H4 (cell line): ENCODE measurements at places on chromosomes 7 and 10. TPM values are rescaled to one million over a fixed set of nuclear protein-coding genes. Genes with fewer than 3 reads are reported as not detected.

DNA sequence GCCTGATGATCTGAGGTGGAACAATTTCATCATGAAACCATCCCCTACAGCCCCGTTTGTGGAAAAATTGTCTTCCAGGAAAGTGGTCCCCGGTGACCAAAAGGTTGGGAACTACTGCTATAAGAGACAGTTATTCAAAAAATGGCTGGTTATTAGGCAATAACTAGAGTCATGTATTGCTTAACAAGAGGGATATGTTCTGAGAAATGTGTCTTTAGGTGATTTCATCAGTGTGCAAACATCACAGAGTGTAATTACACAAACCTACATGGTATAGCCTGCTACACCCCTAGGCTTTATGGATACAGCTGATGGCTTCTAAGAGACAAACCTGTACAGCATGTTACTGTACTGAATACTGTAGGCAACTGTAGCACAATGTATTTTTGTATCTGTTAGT, 71.3 kb upstream of the CSTF2T start:
- no peak for DNase-seq

Gene HEPACAM2
- not detected in 2 replicates for total RNA-seq

DNA sequence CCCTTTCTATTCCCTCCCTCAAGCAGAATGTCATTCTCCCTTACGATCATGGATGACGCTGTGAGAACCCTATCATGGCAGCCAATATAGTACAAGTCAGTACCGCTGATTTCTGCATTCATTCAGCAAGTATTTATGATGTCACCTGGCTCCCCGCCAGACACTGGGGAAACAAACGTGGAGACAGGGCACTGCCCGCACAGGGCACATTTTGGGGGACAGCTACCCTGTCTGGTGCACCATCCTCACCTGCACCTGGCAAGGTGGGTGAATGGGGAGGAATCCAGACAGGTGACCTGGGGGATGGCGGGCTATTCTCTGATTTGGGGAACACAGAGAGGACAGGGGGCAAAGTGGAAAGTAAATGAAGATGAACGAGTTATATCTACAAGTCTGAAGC, 28.4 kb downstream of the MKI67 start:
- no peak for DNase-seq

DNA sequence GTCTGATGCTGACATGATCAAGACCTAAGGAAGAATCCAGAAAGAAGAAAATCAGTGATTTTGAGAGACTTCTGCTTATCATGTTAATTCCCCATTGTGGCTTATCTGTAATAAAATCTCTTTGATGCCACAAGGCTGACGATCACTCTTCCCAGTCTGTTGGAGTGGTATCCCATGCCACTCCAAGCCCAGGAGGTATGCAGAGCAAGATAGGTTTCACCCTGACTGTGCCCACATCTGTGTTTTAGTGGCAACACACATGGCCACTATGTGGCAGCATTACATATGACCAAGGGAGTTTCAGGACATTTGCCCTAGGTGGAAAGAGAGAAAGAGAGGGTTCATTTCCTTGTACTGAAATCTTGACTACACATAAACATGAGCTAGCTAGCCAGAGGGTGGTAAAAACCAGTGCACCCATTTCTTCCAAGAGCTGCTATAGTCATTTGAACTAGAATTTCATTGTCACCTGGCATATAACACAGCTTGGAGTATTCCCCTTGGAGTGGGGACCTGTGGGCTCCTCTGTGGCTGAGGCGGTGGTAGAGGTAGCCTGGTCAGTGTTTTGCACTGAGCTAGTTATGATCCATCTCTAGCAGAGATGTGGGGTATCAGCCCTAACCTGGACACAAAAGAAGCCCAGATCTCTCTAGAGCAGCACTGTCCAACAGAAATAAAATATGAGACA, 20.8 kb downstream of the LAMB4 start:
- peak; percentile 59 for DNase-seq

DNA sequence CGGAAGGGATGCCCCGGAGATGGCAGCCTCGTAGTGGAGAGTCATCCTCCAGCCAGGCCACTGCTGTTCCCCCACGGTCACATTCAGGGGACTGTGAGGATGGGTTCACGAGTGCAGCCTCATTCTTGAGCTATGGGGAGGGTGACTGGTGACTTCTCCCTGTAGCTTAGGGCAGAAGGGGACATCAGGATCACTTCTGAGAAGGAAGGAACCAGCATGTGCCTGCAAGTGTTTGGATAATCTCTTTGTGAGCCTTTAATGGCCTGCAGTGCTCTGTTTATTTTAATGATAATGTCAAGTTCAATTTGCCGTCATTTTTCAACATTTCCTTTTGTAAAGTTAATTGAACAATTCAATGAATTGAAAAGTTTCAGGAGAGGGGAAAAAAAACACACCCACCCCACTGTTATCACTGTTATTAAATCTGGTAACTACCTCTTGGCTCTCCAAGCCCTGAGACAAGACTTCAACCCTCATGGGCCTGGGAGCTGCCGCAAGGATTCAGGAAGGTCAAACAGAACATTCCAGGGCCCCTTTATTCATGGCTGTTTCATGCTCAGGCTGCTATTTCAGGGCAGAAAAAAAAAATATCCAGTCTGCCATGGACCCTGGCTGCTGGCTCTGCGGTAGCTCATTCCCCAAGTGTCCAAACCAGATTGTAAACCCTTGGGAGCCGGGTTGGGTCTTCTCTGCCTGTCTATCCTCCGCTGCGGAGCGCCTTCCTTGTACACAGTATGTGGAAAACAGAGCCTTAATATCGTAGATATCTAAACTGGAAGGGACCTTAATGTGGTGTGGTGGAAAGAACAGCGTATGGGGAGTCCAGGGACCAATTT, 100.4 kb downstream of the CDH23 start:
- DNase-seq = no peak

GRCh38 chr7:85529831-85530230, 343.0 kb upstream of the SEMA3D start:
- peak; percentile 55 for DNase-seq

Gene JCAD
- 4.1 and 5.2 TPM in 2 replicates for total RNA-seq

- DNase-seq = no peak
These were observed 682.8 kb downstream of the MAGI2 start for GRCh38 chr7:78770422-78771410.

GRCh38 chr10:14356921-14357320, 26.2 kb upstream of the FRMD4A start:
- peak; percentile 57 for DNase-seq

GRCh38 chr10:110307805-110308204, 3.1 kb upstream of the SMNDC1 start:
- no peak for DNase-seq

Gene RAB19
- total RNA-seq = not detected in 2 replicates

GRCh38 chr10:114102256-114102655, 58.6 kb downstream of the ADRB1 start:
- DNase-seq = no peak

DNA sequence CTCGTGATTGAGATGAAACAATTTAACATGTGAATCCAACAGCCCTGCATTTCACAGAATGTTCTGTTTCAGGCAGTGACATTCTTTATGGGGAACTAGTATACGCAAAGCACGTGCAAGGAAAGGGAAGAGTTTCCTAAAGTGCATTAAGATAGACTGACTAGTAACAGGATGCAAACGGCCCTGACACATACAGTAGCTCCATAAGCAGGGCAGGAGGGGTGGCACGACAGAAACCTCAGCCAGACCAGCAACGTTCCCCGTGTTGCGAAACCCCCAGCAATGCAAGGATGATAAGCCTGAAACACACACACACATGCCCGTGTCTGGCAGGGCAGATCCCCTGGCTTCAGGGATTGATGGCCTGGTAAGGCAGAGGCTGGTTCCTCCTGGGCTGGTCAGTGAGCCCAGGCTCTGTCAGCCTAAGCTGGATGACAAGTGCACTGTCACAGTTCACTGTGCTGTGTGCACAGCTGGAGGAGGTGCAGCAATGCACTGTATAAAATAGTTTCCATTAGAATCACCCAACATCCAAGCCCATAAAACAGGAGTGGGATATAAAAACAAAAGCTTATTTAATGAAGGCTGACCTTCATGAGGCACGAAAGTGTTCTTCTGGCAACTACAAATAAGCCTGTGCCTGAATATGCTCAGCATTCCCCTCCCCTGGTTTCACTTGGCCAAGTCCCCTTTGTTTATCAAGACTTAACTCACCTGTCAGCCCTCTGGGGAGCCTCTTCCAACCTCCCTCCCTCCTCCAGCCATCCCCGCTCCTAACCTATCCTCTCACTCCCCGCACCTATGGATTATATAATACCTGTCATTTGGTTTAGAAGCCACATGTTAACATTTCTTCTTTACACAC, 88.8 kb downstream of the GSAP start:
- peak; percentile 77 for DNase-seq

GRCh38 chr10:79380125-79380945, 33.1 kb downstream of the PPIF start:
- DNase-seq = peak; percentile 70

DNA sequence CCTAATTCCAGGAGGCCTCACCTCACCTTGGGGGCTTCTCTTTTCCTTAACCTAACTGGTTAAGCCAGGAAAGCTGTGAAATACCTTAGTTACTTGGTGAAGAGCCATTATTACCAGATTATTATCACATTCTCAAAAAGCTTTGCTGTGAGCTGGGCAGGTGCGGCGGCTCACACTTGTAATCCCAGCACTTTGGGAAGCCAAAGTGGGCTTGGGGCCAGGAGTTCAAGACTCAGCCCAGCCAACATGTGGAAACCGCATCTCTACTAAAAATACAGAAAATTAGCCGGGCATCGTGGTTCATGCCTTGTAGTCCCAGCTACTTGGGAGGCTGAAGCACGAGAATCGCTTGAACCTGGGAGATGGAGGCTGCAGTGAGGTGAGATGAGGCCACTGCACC, 102.4 kb upstream of the KLF6 start:
- no peak for DNase-seq

Gene OR2A1
- total RNA-seq = not detected in 2 replicates

DNA sequence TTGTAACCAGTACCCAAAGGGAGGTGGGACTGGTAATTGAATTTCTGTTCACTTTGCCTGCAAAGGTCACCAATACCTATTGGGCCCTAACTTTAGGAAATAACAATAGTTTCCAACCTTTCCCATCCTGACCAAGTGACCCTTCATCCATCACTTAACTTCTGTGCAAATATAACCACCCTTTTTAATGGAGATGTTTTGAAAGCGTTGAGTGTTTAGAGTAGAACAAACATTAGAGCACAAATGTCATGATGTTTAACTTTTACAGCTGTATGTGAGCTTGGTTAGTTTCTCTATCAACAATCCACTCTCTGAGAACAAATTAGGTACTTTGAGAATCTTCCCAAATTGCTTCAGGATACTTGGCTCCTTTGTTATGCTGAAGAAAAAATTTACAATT, 66.4 kb downstream of the MET start:
- no peak for DNase-seq

- no peak for DNase-seq
These were observed 20.6 kb upstream of the SMO start for GRCh38 chr7:129167817-129168216.

GRCh38 chr7:47085491-47086275, 496.2 kb downstream of the TNS3 start:
- DNase-seq = no peak

DNA sequence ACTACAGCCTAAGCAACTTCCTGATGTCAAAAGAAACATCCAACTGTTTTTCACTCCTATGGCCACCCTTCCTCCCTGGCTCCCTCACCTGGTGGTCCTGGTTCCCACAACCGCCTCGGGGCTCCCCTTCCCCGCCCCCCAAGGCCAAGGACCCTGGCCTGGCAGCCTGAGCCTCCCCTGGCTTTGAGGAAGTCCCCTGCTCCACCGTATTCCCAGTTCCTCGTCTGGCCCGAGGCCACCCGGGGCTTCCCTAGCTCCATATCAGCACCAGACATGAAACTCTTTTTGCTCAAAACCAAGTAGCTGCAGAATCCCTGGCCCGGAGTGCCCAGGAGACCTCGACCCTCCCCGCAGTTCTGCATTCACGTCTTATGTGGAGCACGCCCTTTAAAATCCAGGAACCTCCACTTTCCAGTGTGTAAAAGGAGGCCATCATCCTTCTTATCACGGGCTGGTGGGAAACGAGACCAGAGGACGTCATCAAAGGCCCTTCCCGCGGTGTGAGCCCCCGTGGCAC, 82.9 kb downstream of the PRKAG2 start:
- no peak for DNase-seq

DNA sequence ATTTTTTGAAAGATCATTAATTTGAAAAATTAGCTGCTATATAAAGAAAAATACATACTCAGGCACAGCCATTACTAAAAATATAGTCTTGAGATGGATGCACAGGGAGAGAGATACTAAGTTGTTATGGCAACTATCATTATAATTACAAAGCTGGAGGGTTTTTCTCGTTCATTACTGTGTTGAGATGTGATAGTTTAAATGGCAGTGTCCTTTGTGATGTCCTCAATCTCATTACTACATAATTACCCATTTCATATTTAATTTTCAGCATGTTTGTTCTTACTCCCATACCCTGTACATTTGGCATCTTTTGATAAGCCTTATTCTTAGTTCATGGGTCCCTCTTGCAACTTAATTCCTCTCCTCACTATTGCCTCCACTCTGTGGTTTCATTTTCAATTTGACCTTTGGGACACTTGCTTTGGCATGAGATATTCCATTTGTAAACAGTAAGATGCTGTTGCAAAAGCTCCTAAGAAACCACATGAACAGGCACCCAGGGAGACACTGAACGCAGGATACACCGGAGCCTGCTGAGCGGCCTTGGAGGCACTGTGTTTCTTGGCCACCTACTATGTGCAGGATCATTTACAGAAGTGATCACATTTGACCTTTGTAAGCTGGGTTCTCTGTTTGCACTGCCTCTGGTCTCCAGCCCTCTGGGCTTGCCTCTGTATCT, 4.8 kb upstream of the CPXM2 start:
- peak; percentile 16 for DNase-seq

- no peak for DNase-seq
These were observed 9.0 kb downstream of the CD36 start for GRCh38 chr7:80647436-80647835.

- no peak for DNase-seq
These were observed 36.3 kb downstream of the ELFN1 start for GRCh38 chr7:1706381-1706720.

GRCh38 chr7:140275069-140275965, 98.5 kb upstream of the KDM7A start:
- DNase-seq = no peak

Gene CELF2
- 0.72 and 0.77 TPM in 2 replicates for total RNA-seq

Gene RPEL1
- 0.08 TPM in 1 of 2 replicates, not detected in the other for total RNA-seq

DNA sequence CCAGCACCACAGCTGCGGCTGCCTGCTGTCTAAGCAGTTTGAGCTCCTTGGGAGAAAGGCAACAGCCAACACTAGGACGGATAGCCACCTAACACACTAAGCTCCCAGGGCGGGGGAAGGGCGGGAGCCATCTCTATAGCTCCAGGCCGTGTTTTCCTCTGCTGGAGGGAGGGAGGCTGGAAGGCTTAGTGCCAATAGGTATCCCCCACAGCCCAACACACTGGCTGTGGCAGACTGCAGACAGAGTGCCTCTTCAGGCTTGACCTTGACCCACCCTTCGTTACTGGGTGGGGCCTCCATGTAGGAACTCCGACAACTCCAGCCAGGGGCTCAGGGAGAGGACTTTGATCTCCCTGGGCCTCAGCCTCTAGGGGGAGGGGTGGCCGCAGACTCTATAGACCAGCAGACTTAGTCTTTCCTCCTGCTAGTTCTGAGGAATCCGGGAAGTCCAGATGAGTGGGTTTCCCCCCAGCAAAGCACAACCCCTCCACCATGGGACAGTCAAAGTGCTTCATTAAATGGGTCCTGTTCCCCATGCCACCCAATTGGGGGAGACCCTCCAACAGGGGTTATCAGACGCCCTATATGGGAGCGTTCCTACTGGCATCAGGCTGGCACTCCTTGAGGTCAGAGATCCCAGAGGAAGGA, 314.4 kb upstream of the MKI67 start:
- no peak for DNase-seq
